ENCODE measurements at places on chromosomes 3 and 15.

- DNase-seq, result no peak
Observed at GRCh38 chr15:69472046-69472445, 19.4 kb downstream of the RPLP1 start.

DNA sequence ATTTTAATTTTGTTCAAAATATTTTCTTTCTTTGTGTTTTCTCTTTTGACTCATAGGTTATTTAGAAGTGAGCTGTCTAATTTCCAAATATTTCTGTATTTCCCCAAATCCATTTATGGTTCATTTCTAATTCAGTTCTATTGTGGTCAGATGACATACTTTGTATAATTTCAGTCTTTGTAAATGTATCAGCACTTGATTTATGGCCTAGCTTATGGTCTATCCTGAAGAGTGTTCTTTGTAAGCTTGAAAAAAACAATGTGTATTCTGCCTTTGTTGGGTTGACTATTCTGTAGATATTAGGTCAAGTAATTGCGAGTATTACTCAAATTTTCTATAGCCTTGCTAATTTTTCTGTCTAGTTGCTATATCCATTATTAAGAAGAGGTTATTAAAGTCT lies 311.2 kb downstream of the OCA2 start:
- DNase-seq, result no peak

DNA sequence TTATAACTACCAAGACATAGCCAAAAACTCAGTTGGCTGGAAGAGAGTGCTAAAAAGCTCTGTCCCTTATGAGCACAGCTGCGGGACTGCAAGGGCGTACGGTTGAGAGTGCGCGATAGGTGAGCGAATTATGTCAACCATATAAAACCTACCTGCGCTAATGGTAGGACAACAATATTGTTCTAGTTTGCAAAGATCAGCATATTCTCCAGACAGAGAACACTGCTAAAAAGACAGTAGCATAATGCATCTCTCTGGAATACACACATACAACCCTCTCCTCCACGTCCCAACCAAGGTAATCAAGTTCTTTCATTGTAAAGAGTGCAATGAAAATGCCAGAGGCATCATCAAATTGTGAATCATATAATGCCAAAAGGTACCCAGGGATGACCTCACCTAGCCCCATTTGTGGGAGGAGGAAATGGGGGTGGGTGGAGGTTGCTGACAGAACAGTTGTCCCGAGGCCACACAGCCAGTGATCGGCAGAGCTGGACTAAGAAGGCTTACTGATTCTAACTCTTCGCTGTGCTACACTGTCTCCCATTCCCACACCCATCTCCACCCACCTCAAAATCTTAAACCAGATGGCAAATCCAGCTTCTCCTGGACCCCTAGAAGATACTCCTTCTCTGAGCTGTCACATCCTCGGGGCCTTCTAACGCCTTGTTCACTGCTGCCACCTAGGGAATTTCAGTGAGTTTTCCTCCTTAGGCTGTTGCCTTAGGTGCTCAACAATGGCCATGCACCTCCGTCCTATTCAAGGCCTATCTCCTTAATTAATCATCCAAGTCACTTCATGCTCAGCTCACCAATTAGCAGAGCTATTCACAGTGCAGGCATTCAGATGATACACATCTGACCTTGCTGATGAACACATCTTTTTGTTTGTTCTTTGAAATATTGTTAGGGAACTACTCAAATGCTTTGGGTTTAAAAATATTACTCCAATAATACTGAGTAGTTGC lies 60.7 kb downstream of the RPL22L1 start:
- peak; percentile 59 for DNase-seq

GRCh38 chr15:100683434-100683833 lies 81.0 kb downstream of the ASB7 start:
- DNase-seq, result no peak

DNA sequence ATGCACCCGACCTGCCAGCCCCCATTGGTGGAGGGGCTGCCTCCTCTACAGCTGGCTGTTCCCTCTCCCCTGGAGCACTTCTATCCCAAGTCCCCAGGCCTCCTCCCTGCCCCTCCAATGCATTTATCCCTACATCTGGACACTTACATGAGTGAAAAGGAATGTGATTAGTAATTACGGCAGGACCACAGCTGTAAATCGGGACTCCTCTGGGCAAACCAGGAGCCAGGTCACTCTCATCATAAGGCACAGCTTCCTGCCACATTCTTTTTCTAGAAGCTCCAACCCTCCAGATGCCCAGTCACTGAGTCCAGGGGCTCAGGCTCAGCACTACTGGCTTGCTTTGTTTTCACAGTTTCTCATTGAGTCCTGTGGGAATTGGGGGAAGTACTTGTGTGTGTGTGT lies 54.3 kb downstream of the IL20RB start:
- DNase-seq, result no peak

DNA sequence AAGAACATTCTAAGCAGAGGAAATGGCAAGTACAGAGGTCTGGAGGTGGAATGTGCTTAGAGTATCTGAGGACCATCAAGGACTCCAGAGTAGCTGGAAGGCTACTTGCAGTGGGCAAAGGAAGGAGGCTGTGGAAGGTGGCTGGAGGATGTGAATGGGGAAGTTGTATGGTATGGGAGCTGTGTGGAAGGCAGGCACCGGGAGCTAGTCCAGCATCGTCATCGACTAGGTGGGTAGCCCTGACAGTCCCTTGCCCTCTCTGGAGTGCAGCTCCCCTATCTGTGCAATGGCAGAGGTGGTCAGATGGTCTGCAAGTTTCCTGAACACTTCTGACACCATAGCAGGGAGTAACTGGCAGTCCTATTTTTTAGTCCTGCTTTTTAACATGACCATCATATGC lies 19.3 kb downstream of the CCDC13 start:
- no peak for DNase-seq

DNA sequence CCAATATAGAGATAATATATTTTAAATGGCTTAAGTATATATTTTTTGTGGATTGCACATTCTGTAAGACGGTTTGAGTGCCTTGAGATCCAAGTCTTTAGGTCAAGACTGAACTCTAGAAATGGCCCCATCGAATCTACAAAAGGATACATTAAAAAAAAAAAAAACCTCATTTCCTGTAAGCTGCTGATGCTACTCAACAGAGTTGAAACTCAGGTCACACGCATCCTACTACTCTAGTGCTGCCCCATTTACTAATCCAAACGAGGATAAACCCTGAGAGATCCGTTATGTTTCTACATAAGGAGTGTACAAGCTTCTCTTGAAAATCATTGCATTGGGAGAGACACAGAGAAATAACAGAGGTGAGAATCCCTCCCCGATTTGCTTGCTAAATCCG lies 187.3 kb downstream of the TIGIT start:
- no peak for DNase-seq

- no peak for DNase-seq
Observed at GRCh38 chr3:187210545-187211327, 13.4 kb downstream of the RTP1 start.

- no peak for DNase-seq
Observed at GRCh38 chr3:12461097-12461649, 23.1 kb upstream of the TSEN2 start.

- DNase-seq, result no peak
Observed at GRCh38 chr15:48628832-48629231, 16.7 kb downstream of the FBN1 start.

GRCh38 chr3:2261747-2262146 lies 163.1 kb downstream of the CNTN4 start:
- no peak for DNase-seq

DNA sequence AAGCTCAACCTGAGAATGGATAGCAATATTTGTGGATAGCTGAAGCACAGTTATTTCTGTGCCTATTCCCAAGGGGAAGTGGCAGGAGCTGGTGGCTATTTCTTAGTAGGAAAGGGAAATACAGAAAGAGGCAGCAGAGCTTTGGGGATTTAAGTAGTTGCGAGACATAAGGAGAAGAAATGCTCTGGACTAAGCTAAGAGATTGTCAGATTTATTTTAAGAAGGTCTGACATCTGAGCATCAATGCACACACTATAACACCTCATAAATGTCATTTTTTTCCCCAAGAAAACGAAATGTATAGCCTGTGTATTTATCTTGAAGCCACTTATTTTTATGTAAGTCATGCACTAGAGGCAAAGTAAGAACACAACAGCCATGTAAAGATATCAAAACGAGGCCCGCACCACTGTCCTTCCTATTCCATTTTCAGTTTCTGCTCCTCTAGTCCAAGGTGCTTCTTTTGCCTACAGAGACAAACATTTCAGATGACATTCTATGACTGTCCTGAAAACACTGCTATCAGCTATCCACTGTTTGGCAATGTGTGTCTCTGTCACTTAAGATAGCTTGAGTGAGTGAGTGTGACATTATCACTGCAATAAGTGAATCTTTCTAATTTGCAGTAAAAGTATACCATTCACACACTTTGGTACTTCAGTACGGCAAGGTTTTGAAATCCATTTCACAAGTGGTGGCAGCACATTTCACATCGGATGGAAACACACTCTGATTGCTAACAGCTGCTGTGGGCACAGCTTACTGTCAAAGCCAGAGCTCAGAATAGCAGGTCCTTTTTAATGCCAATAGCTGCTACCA lies 62.7 kb upstream of the ICE2 start:
- no peak for DNase-seq

GRCh38 chr3:16793321-16793720 lies 91.4 kb upstream of the PLCL2 start:
- no peak for DNase-seq

GRCh38 chr3:8802256-8802655 lies 32.8 kb upstream of the OXTR start:
- DNase-seq, result no peak

DNA sequence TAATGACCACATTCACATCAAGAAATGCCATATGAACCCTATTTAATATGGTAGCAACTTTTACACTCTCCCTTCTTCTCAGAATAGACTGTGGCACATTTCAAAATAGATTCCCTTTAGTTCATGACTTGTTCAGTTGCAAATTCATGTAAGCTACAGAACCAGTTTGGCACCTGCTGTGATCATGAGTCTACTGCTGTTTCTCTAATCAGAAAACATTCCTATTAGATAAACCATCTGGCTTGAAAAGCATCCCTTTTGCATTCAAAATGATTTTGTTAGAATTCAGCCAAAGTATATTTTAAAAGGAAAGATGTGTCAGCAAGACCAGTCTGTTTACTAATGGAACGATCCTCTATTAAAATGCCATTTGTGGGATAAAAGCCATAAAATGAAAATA lies 304.4 kb downstream of the BCHE start:
- no peak for DNase-seq

DNA sequence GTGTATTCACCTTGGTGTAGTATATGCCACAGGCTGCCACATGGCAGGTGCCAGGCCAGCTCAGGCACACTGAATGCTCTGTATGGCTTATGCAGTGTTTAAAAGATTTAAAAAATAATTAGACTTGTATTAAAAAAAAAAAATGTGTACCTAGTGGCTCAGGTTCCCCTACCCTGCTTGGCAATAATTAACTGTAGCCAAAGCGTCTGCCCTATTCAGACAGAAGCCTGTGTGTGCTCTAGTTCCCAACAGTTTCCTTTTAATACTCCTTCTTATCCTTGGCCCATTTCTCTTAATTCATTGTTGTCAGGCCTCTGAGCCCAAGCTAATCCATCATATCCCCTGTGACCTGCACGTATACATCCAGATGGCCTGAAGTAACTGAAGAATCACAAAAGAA lies 752.2 kb upstream of the CFAP20DC start:
- DNase-seq, result no peak

DNA sequence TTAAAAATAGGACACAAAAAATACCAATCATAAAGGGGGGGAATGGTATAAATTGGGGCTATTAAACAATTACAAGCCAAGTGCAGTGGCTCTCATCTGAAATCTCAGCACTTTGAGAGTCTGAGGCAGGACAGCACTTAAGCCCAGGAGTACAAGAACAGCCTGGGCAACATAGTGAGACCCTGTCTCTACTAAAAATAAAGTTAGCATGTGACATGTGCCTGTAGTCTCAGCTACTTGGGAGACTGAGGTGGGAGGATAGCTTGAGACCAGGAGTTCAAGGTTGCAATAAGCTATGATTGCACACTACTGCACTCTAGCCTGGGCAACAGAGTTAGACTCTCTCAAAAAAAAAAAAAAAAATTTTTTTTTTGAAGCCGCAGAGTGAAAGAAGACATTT lies 23.8 kb upstream of the GABPB1 start:
- DNase-seq, result no peak

GRCh38 chr3:31550452-31551251 lies 17.9 kb downstream of the STT3B start:
- no peak for DNase-seq

DNA sequence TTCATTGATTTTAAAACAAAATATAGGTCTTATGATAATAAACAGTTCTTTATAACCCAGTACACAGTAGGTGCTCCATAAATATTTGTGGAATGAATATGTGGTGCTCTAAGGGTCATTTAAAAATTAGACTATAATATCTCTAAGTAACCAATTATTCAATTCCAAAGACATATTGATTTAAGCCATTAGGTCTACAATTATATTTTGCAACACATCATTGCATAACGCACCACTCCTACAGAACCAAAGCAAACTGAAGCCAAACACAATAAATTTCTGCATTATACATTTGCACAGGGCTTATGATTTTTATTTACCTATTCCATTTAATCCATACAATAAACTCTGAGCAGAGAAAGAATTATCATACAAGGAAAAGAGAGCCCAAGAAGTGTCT lies 104.3 kb downstream of the ABI3BP start:
- no peak for DNase-seq

- no peak for DNase-seq
Observed at GRCh38 chr3:30098243-30098642, 508.2 kb upstream of the TGFBR2 start.

GRCh38 chr3:14518893-14519292 lies 21.2 kb downstream of the GRIP2 start:
- DNase-seq, result no peak

DNA sequence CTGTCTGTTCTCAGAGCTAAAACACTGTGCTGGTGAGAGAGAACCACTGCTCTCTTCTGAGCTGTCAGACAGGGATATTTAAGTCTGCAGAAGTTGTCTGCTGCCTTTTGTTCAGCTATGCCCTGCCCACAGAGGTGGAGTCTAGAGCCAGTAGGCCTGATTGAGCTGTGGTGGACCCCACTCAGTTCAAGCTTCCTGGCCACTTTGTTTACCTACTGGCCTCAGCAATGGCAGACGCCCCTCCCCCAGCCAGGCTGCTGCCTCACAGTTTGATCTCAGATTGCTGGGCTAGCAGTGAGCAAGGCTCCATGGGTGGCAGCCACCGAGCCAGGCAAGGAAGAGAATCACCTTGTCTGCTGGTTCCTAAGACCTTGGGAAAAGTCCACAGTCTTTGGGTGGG lies 21.0 kb upstream of the CACNA1D start:
- DNase-seq, result no peak

DNA sequence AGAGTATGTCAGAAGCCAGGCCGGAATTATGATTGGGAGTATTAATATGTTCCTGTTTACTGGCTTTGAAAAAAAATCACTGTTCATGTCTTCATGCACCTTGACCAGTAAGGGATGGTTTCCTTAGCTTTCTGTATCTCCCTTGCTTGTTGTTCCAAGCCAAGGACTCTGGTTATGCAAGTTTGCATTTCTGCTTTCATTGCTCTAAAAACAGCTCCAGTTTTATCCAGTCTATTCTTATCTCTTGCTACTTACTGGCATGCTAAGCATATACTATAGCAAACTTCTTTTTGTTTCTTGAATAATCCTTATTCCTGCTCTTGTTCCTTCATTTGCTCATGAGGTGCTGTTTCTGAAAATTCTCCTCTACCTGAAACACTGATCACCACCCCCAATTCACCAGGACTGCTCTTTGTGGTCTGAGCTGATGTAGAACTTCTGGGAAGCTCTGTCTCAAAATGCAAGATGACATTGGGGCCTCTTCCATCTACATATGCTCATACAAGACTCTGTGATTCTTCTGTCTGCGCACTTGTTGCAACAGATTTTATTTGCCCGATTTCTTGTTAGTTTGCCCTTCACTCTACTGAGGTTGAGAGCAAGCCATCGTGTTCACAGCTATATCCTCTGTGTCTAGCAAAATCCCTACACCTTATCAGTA lies 173.0 kb downstream of the EBLN2 start:
- no peak for DNase-seq

Measured in Panc1 (cell line).